ENCODE measurements at places on chromosomes 13 and 19.

- DNase-seq: no peak
Observed at GRCh38 chr13:35917252-35917941, 213.8 kb downstream of the DCLK1 start.

DNA sequence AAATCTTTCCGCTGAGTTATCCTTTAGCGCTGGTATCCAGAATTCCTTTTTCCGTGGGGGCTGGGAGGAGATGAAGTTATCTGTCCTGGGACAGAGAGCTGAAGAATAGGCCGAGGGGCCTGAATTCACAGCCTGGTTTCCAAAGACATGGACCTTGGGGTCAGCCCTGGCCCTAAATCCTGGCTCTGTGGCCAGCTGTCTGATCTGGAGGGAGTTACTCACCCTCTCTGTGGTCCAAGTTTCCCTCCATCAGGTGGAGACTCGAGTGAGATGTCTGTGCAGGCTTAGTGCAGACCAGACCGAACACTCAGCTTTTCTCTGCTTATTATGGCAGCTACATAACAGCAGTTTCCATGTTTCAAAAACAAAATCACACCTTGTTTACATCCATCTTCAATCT, 59.6 kb downstream of the CDADC1 start:
- DNase-seq: no peak

GRCh38 chr13:44765001-44765471, 188.9 kb upstream of the TSC22D1 start:
- no peak for DNase-seq

GRCh38 chr19:58166708-58167280, 16.1 kb upstream of the ZNF274 start:
- DNase-seq: no peak

- no peak for DNase-seq
Observed at GRCh38 chr13:101611491-101612475, 159.3 kb downstream of the ITGBL1 start.

DNA sequence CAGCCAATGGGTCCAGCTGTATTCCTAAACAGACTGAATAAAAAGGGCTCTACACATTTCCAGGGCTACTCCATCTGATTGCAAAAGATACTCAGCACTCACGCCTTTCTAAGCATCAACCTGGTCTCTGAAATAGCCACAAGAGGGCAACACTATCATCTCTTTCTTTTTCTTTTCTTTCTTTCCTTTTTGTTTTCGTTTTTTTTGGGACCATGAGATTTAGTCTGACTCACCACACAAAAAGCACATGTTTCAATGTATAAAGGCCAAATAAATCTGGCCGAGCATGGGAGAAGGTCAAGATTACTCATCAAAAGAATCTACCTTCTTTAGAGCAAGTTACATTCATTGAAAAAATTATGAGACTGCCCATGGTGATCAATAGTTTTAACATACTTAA, 805.6 kb upstream of the ARGLU1 start:
- no peak for DNase-seq

DNA sequence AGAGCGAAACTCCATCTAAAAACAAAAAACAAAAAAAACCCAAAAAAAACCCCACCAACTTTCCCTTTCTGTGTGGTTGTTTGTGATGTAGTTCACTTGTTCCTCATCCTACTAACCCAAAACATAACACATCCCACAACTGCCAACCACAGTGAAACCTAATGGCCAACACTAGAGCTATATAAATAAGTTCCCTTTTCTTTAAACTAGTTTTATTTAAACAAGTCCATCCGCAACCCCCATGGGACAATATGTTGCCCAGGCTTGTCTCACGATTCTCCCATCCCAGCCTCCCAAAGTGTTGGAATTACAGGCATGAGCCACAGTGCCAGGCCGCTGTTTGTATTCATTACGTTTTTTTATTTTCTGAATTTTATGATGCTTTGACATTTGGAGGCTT, 71.2 kb upstream of the ADGRE5 start:
- DNase-seq: no peak

DNA sequence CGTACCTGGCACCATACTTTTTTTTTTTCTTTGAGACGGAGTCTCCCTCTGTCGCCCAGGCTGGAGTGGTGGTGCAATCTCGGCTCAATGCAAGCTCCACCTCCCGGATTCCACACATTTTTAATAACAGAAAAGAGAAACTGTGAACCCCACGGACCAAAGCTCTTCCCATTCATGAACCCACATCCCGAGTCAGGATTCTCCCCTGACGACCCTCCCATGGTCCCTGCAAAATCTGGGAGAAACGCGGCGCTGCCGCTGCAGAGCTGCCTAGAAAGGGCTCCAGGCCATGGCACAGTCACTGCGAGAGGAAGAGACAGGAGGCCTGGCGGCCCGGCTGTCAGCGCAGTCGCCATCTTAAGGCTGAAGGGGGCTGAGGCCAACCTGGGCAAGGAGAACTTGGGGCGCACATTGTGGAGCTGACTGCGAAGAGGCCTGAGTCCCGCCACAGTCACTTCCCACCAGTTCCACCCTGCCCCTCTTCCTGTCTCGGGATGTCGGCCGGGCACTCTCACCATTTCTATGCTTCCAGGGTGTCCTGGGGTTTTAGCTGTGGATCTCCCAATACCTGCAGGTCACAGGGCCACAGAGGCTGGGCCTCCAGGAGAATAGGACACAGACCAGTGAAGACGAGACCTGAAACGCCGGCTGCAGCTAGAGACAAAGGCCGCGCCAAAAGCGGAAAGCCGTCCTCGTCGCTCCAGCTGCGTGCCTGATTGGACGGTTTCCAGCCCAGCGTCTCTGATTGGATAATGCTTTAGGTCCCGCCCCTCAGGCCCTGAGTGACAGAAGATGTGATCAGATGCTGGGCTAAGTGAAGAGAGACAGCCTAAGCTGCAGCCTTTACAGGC, 71.0 kb downstream of the ZNF486 start:
- no peak for DNase-seq

DNA sequence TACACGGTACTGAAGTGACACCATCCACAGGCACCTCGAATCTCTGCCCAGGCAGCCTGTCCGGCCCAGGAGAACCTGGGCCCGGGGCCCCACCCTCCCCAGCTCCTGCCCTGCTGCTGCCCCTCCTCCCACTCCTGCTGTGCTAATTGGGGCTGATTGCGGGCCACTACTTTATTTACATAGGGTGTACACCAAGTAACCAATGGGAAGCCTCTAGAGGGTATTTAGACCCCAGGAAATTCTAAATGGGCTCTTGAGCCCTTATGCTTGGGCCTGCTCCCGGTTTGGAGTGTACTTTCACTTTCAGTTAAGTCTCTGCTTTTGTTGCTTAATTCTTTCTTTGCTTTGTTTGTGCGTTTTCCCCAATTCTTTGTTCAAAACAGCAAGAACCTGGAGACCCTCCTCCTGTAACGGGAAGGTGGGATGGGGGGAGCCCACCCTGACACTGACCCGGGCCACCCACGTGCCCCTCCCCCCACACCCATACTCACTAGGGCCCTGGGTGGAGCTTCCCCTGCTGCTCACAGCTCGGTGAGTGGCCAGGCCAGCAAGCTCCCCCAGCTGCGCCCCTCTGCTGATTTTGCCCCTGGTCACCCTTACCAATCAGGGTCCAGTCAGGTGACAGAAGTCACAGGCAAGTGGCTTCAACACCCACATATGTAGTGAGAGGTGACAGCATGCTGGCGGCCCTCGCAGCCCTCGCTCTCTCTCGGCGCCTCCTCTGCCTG, 9.4 kb downstream of the SCGB2B2 start:
- no peak for DNase-seq

- no peak for DNase-seq
Observed at GRCh38 chr19:31232180-31232579, 117.1 kb downstream of the TSHZ3 start.

DNA sequence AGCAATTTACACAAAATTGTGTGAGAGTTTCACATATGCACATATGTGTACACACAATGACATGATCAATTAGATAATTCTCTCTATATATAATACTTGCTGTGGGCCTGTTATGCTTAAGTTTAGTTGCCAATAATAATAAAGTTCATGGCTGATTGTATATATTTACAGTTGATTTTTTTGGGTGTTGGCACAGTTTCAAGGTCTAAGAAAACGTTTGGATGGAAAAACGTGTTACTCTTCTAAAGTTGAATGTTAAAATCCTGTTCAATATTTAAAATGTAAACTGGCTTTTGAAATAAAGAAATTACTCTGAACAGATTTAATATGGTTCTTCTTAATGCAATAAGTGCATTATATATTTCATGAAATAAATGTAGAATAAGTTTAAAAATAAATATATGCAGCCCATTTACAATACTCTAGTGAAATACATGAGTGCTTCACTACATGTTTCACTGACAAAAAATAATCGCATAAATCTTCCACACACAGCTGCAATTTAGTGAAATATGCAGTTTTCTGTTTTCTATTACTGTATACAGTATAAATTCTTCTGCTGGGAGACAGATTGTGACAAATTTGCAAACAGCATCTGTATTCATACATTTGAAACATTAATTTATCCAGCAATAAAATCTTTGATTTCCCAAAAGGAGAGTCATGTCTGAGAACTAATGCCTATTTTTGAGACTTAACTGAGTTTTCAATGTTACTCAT, 586.9 kb upstream of the KLHL1 start:
- no peak for DNase-seq

- no peak for DNase-seq
Observed at GRCh38 chr13:111021270-111021669, 93.8 kb upstream of the ARHGEF7 start.
